ENCODE measurements at places on chromosomes 5 and 9. TPM values are rescaled to one million over a fixed set of nuclear protein-coding genes. Genes with fewer than 3 reads are reported as not detected.

Gene FOXD1
- polyA plus RNA-seq, result 8.2 TPM

GRCh38 chr5:51712201-51712600 is 329.0 kb downstream of the ISL1 start:
- no peak for DNase-seq

GRCh38 chr9:136372561-136373299 is 739 bp downstream of the CARD9 start:
- DNase-seq, result peak; percentile 51

GRCh38 chr9:34650816-34651215 is 1.2 kb upstream of the IL11RA start:
- DNase-seq, result no peak

- DNase-seq, result no peak
Observed at GRCh38 chr5:96577909-96578308, 84.3 kb upstream of the CAST start.

GRCh38 chr5:1936413-1936812 is 53.7 kb upstream of the IRX4 start:
- DNase-seq, result no peak
